ENCODE measurements at places on chromosomes 6 and 20. TPM values are rescaled to one million over a fixed set of nuclear protein-coding genes. Genes with fewer than 3 reads are reported as not detected.

Gene MATN4
- total RNA-seq: not detected

DNA sequence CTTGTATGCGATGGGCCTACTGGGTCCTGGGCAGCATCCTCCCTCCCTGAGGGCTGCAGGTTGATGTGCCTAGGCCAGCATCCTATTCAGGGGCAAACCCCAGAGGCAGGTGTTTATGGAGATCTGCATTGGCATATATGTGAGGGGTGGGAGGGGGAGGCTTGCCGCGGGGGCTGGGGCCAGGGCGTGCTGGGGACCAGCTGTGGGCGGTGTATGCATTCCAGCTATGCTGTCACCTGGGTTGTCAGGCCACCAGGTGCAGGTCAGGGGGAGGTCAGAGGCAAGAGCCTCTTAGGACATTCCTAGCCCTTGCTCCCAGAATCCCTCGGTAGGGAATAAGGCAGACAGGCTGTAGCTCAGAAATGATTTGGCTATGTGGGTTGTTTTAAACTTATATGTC is 11.9 kb downstream of the FOXA2 start:
- no peak for DNase-seq

Gene HEY2
- total RNA-seq: 1.3 TPM

Gene NHLRC1
- not detected for total RNA-seq

DNA sequence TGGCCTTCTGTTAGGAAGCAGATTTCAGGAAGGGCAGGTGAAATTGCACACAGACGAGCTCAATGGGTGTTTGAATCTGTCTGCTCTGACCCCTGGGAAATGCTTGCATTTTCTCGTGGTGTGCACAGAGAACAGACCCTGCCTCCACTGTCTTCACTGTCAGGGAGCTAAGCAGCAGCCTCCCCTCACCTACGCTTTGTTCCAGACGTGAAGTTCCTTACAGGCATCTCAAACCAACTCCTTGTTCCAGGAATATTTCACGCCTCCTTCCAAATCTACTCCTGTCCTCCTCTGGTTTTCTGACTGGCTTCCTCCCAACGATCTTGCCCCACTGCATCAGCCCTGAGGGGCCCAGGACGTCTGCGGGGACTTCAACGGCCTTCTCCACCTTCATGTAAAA is 13.7 kb downstream of the DACT2 start:
- DNase-seq: no peak

DNA sequence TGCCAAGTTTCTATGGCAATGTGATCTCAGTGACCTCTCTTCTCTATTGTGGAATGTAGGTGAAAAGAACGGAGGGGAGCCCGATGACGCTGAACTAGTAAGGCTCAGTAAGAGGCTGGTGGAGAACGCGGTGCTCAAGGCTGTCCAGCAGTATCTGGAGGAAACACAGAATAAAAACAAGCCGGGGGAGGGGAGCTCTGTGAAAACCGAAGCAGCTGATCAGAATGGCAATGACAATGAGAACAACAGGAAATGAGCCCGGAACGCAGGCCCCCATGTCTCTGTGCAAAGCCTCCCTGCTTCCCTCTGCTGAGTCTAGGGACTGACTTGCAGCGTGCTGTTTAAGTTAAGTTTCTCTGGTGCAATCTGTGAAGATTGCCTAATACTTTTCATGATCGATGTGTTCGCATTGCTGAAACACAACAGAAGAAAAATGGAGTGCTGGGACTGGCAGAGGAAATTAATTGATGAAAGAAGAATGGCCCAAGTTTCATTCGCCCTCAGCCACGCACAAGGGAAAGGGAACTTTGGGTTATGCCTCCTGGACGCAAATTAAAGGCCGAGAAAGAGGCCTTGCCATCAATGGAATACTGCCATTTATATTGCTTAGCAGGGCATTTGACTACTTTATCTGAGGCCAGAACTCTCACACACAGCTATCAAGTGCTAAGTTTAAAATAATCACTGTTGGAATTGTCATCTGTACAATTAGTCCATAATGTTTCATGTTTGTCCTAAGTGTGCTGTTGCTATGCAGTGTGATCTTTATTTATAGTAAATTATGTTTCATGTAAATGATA is 146.4 kb downstream of the AKAP7 start:
- DNase-seq: peak; percentile 74

GRCh38 chr6:169542491-169542890 is 159.3 kb downstream of the WDR27 start:
- no peak for DNase-seq

GRCh38 chr6:90573624-90574023 is 13.2 kb downstream of the MAP3K7 start:
- DNase-seq: no peak

GRCh38 chr6:105078386-105078708 is 101.5 kb downstream of the POPDC3 start:
- DNase-seq: no peak

DNA sequence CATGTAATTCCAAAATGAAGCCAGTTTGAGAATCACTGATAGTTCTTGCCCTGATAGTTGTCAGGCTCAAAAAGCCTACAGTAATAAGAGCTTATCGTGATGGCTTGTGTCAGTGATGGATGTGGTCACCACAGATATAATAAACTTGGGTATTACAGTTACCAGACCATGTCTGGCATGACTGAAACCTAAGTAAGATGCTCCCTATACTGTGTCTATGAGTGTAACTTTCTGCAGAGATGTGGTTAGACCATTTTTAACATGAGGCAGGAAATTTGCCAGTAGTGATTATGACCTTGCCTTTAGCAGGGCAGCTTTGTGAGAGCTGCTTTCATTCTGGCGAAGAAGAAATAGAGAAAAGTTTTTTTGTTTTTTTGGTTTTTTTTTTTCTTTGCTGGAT is 90.2 kb downstream of the ANKS1A start:
- DNase-seq: no peak

- no peak for DNase-seq
Observed at GRCh38 chr6:137910424-137910834, 43.4 kb downstream of the TNFAIP3 start.

Gene ZNF165
- total RNA-seq: not detected

GRCh38 chr20:53448426-53448825 is 145.2 kb downstream of the ZNF217 start:
- DNase-seq: no peak

DNA sequence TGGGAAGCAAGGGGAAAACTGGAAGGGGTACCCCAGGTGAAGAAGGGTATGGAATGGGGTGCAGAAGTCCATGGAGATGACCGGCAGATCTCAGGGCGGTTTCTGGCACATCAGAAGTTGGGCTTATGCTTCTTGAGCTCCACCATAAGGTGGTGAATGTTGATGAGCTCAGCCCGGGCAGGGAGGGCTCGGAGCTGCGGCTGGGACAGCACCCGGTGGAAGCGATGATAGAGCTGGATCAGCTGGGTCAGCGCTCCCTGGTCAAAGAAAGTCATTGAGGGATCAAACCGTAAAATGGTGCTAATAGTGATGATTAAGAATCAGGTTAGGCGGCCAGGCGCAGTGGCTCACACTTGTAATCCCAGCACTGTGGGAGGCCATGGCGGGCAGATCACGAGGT is 20.9 kb downstream of the VPS52 start:
- no peak for DNase-seq

Gene SNPH
- total RNA-seq: 15.6 TPM

- no peak for DNase-seq
Observed at GRCh38 chr6:89110284-89110683, 7.6 kb downstream of the SRSF12 start.

- DNase-seq: no peak
Observed at GRCh38 chr6:112575309-112575834, 228.2 kb downstream of the RFPL4B start.

DNA sequence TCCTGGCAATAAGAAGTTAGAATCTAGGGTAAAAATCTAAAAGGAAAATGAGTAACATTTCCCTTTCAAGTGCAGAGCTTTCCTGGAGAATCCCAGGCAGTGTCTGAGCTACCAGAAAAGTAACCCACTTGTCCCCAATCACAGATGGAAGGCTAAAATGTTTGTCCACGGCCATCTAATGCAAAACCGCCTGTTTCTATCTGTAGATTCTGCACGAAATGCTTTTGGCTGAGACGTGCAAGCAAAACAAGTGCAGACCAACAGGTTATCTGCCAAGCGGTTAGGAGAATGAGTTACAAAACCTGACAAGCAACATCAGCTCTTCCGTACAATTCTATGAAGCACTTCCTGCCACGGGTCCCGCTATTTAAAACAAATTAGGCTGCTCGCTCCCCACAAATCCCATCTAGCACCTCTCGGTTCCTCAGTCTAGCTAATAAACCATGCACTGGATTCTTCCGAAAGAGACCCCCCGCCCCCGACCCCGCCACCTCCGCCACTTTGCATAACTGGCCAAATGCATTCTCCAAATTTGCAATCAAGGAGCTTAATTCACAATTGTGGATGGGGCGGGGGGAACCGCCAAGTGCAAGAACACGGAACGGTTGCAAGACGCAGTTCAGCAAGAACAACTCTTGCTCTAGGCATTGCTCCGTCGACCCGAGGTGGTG is 1.4 kb downstream of the ELOVL5 start:
- peak; percentile 62 for DNase-seq

- DNase-seq: peak; percentile 91
Observed at GRCh38 chr20:63957690-63958441, 1.6 kb upstream of the UCKL1 start.

- DNase-seq: no peak
Observed at GRCh38 chr6:133757335-133757734, 131.6 kb upstream of the TCF21 start.

Gene TMEM14A
- total RNA-seq: 20.0 TPM

Gene NAPB
- total RNA-seq: 33.5 TPM

GRCh38 chr20:20856956-20857355 is 144.5 kb upstream of the RALGAPA2 start:
- no peak for DNase-seq

- DNase-seq: no peak
Observed at GRCh38 chr6:158666628-158667359, 16.9 kb downstream of the SYTL3 start.

GRCh38 chr6:141963543-141964295 is 169.0 kb upstream of the GJE1 start:
- no peak for DNase-seq

DNA sequence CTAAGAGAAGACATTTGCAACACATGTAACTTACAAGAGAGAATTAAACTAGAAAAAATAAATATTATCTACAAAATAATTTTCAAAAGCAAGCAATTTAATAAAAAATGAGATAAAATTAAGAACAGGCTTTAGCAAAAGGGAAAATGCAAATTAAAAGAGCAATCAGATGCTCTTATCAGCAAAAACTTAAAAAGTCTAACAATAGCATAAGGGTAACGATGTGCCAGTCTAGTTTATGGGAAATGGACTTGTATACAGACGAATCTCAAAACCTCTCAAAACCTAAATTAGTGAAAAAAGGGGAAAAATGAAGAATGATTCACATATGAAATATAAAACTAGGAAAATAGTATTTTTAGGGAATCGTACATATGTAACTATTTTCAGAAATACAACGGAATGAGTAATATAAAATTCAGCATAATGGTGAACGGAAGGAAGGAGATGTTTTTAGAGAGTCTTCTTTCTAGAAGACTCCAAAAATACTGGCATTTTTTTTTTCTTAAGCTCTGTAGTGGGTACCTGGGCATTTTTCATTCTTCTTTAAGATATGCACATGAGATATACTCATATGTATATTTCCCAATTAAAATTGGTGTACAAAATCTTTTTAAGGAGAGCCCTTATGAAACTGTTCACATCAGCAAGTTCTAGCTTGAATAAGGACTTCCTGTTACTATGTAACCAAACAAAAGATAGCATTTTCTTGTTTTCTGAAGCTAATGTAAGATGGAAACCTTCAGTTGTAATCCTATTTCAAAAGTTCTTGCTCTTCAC is 927 bp upstream of the MANEA start:
- peak; percentile 38 for DNase-seq

GRCh38 chr6:163387317-163387716 is 27.2 kb upstream of the QKI start:
- DNase-seq: no peak

- no peak for DNase-seq
Observed at GRCh38 chr20:63216849-63217471, 1.0 kb upstream of the YTHDF1 start.

- DNase-seq: no peak
Observed at GRCh38 chr6:143969077-143969476, 39.0 kb downstream of the PLAGL1 start.

- no peak for DNase-seq
Observed at GRCh38 chr20:61976644-61977418, 88.8 kb downstream of the TAF4 start.

Gene DLL1
- total RNA-seq: not detected

DNA sequence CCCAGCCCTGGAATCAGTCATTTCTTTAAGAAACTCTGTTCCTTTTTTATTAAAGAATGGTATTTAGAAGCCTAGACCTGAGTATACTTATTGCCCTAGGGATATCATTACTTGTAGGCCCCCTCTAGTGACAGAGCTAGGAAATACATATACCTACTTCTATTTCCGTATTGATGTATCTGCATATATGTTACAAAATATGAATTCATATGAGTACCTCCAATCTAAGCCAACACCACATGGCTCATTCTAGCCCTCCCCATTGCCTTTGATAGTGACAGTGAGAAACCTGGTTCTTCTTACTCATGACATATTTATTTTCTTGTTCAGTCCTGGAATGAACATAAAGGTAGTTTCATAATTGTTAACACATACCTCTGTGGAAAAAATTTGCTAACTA is 137.2 kb downstream of the FARS2 start:
- peak; percentile 51 for DNase-seq

Gene SLPI
- total RNA-seq: 167 TPM
